SHP77 (cell line): ENCODE measurements at places on chromosomes 16 and 17.
A peak's percentile ranks its signal among the peaks of the same experiment; 100 is the strongest.

DNA sequence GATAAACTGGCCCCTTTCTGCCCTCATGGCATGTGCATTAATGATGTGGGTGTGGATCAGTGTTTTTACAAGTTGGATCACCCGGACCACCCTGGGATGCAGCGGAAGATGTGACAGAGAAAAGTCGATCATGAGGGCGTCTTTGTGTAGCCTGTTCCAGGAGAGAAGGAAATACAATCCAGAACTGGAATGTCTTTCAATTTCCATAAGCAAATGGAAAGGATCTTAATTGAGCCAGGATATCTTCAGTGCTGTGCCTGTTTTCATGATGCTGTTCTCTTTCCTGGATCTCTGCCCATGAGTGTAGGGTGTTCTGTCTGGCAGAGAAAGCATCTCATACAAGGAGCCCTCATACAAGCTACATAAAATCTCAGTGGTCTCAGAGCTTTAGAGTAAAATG lies 481.4 kb downstream of the XYLT1 start:
- no peak for DNase-seq

DNA sequence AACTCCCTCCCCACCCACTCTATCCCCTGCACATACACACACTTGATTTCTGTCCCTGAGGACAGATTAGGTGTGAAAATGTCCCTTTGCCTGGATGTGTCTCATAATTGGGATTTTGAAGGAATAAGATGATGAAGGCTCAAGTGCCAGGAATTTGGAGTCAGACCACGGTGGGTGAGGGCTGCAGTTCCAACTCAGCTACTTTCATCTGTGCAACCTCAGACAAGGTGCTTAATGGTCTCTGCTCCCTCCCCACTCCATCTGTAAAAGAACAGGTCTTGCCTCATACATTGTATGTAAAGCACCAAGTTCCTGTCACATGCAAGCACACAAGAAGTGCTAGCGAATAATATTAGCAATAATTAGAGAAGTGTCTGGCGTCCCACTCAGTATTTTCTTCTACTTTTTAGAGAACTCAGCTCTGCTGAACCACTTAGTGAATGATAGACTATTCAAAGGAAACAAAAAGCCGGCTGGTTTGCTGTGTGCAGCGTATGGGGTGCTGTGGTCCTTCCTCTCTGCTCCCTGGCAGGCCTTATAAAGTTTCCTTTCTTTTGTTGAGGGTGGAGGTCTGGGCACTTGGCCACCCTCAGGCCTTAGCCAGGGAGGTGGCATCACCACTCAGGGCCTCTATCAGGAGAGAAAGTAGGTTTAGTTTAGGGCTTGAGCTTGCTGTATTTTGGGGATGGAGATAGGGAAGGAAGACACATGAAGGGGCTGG lies 6.4 kb downstream of the TBX4 start:
- DNase-seq, result no peak

DNA sequence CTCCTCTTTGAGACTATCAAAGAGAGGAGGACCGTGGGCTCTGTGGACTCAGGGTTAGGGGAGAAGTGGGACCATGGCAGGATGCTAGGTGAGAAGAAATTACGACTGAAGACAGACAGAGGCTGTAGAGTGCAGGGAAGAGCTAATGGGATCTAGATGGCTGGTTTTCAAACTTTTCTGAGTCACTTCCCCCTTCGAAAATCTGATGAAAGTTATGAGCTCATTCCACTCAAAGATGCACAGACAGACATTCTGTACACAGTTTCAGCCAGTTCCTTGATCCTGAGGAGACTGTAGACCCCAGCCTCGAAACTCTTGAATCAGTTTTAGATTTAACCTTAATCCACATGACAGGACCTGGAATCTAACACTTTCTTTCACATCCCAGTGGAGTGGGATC lies 40.7 kb downstream of the RGS9 start:
- no peak for DNase-seq

- DNase-seq, result peak; percentile 60
Measured at GRCh38 chr17:18139949-18140348, 31.4 kb downstream of the MYO15A start.

GRCh38 chr17:28484296-28484695 lies 10.9 kb downstream of the SLC13A2 start:
- no peak for DNase-seq

GRCh38 chr16:55592306-55592705 lies 25.8 kb downstream of the CAPNS2 start:
- no peak for DNase-seq

- DNase-seq, result no peak
Measured at GRCh38 chr17:64491994-64492393, 4.9 kb downstream of the POLG2 start.

DNA sequence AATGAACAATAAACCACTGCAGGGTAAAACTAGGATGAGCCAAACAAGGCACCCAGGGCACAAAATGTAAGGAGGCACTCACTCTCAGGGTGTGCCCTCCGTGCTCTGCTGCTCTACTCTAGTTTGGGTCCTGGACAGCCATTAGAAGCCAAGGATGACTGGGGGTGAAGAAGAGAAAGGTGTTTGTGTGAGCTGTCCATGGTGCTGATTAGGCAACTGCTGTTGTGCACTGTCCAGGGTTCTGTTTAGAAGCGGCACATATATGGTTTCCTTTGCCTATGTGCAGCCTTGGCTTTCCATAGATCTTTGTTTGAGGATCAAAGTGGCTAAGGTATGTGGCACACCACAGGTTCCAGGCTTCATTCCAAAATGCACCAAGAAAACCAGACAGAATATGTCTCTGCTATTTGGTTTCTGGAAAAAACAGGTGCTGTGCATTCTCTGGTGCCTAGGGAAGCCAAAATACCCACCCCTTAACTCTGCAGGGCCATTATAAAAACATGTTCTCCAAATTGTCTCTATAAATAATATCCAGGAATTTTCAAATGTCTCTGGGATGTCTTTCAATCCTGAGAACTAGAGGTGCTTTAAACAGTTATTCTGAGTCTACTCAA lies 123.5 kb downstream of the CBLN1 start:
- DNase-seq, result no peak

DNA sequence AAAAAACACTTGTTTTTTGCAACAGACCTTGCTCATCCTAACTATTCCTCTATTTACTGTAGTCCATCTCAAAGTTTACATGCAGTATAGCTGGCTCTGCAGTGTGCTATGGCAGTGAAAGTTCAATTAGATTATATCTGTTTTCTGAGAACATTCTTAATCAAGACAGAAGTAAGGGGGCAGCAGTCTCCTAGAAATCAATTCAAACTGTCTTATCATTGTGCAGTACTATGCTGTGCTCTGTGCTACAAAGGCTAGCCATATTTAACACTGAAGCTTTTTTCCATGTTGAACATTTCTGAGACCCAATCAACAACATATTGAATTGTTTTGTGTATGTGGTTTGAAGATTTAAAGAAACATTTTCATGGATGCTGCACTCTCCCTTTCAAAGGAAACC lies 11.4 kb downstream of the NETO2 start:
- DNase-seq, result no peak

DNA sequence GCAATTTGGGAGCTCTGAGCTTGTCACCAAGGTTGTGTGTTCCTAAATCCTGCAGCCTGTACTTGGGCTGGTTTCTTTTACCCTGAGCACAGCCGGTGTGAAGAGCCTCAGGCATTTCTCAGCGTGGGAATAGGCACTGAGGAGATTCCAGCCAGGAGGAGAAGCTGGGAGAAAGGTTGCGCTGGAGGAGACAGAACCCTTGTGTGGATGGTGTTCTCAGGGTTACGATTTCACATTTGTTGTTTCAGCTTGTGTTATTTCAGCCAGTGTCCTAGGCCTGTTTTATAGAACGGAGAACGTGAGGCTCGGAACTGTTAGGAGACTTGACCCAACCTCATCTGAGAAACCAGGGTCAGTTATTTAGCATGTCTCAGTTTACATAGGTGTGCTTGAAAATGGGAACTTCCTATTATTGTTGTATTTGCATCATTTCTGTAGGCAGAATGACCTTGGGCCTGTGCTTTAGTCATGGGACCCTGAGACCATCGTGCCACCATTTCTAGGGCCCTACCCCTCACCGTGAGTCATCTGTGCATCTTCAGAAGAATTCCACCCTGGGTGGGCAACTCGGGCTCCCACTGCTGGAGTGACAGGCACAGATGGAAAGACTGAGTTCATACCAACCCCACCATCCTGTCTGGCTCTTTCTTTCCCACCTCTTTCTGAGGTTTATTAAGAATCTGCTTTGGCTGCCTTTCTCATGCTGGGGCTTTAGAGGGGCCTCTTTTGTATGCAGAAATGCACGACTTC lies 134.9 kb downstream of the MSI2 start:
- no peak for DNase-seq

GRCh38 chr17:34130544-34130943 lies 124.5 kb upstream of the CCL2 start:
- DNase-seq, result no peak

- no peak for DNase-seq
Measured at GRCh38 chr16:23185656-23186055, 3.1 kb downstream of the SCNN1G start.

GRCh38 chr17:75404223-75404730 lies 1.2 kb downstream of the GRB2 start:
- DNase-seq, result peak; percentile 76

DNA sequence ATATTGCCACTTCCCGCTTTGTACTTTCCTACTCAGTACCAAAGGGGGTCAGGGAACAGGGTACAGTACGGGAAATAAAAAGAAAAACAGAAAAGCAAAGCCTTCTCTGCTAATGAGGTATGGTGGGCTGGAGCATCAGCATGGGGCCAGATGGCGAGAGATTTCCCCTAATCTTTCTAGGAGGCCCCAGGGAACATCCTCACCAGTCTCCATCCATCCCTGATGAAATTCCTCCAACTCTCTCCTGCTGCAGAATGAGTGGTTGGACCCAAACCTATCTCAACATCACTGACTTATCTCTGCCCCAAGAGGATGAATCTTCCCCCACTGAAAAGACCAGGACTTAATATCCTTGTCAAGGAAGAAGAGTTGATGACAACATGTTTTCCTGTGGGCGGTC lies 185.6 kb downstream of the C16orf78 start:
- no peak for DNase-seq

- DNase-seq, result peak; percentile 87
Measured at GRCh38 chr16:30927789-30928378, 4.5 kb downstream of the FBXL19 start.

GRCh38 chr16:54318941-54319340 lies 32.4 kb upstream of the IRX3 start:
- no peak for DNase-seq

DNA sequence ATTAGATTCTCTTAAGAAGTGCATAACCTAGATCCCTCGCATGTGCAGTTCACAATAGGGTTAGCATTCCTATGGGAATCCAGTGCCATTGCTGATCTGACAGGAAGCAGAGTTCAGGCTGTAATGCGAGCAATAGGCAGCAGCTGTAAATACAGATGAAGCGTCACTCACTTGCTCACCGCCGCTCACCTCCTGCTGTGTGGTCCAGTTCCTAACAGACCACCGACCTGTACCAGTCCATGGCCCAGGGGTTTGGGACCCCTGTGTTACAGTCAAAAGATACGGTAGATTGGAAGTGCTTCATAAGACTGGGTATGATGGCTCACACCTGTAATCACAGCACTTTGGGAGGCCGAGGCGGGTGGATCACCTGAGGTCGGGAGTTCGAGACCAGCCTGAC lies 2.8 kb downstream of the STAT5A start:
- no peak for DNase-seq

DNA sequence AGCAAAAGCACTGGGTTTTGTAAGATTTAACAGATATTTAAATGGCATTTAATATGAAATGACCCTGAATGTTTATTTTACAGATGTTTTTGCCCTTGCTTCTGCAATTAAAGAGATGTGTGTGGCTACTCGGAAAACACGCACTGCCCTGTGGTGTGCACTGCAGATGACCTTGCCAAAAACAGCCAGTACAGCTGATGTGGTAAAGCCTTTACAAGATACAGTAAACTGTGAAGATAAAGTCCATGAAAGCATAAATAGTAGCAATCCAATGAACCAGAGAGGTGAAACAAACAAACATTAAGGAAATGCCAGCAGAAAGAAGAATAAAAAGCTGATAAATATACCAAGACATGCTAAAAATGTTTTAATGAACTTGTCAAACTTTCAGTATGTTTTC lies 15.7 kb downstream of the CCDC43 start:
- DNase-seq, result no peak

GRCh38 chr17:1611715-1612114 lies 16.9 kb downstream of the SLC43A2 start:
- DNase-seq, result no peak

DNA sequence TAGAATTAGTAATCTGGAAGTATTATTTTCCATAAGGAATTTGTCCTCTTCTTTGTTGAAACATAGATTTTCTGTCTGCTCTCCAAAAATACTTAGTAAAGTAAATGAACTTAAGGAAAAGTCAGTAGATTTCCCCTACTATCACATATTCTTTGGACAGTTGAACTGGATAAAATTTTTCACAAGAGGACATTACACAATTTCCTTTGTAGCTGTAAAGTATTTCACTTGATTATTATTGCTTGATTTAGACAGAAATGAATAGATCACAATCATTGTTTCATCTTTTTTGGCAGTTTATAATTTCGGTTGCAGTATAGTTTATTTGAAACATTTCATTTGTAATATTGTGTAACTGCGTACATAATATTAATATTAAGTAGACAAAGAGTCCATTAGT lies 12.5 kb downstream of the CYB5B start:
- no peak for DNase-seq

DNA sequence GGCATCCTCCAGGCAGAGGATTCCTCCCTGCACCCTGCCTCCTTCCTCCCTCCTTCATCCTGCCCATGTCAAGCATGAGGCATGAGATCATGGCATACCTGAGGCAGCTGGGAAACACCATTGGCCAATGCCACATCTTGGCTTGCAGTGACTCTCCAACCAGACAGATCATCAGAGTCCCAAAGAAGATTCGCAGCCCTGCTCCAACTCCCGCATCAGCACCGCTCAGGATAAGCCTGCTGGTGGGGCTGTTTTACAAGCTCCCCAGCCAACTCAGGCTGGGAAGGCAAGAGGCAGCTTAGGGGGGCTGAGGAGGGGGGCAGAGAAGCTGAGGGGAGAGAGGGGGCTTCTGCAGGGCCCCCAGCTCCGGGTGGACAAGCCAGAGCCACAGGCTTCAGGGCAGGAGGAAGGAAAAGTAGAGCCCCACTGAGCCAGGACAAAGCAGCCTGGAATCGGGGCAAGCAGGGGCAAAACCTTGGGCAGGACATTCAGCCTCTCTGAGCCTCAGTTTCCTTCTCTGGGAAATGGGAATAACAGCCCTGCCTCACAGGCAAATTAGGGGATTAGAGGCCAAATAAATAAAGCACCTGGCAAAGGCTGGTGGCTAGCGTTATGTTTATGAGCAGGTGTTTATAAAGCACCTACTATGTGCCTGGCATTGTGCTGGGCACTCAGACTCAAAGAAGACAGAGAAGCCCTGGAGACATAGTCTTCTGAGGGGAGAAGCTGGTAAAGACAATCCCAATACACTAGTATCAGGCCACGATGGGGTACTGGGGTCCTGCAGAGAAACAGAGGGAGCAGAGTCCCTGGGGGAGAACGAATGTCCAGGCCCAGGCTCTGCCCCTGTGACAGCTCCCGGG lies 88.1 kb downstream of the GOSR1 start:
- DNase-seq, result no peak

GRCh38 chr17:72460711-72461110 lies 339.9 kb downstream of the SOX9 start:
- no peak for DNase-seq

GRCh38 chr17:40062329-40063186 lies at the start of gene THRA:
Gene THRA, plus strand, starts transcription at chr17:40062965. Its CDS starts 11,524 bp downstream, at chr17:40074489.
- peak; percentile 53 for DNase-seq

GRCh38 chr17:42405963-42406495 lies 17.0 kb downstream of the CAVIN1 start:
- peak; percentile 69 for DNase-seq
